ENCODE measurements at places on chromosomes 7 and 10.

- no peak for DNase-seq
These were observed 20.3 kb upstream of the PPIA start for GRCh38 chr7:44776211-44776610.

GRCh38 chr7:77420986-77421672 is 5.0 kb upstream of the GSAP start:
- no peak for DNase-seq

GRCh38 chr7:105707381-105707780 is 126.1 kb upstream of the EFCAB10 start:
- no peak for DNase-seq

GRCh38 chr7:30894009-30894408 is 17.6 kb upstream of the AQP1 start:
- no peak for DNase-seq

DNA sequence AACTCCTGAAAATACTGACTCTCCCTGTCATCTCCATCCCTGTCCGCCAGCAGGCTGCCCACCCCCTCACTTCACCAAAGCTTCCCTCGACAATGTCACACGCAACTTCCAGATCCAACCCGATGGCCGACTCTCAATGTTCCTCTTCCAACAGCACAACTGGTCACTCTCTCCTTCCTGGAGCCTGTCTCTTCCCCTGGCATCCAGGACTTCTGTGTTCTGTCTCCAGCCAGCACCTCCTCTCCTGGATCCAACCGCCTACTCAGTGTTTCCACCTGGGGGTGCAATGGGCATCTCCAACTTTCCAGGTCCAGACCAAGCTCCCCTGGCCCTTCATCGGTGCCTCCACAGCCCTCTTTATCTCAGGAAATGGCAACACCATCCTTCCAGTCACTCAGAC is 8.6 kb downstream of the CPA5 start:
- no peak for DNase-seq

DNA sequence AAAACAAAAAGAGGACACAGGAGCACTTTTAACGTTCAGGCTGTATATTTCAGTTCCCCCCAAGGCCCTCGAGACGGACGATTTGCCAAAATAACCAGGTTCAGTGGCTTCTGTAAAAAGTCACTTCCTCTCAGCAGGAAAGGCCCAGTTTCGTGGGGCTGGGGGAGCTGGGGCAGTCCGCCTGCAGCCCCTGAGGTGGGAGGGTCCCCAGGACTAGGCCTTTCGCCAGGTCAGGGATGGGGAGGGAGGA is 28.8 kb downstream of the WDR86 start:
- DNase-seq = no peak

DNA sequence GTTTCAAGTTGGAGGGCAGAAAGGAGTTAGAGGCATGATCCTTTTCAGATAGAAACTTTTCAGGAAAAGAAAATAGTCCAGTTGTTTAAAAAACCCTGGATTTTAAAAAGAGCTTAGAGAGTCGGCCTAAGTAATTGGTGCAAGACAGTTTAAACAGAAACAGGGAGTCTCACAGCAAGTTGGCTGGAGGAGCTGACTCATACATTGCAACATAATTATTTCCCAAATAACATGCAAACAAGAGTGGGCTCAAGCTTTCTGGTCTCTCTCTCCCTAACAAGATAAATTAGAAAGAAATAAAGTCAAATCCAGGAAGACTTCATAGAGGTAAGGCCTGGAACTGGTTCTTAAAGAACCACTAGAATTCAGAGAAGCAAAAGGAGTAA is 100.3 kb upstream of the AGBL3 start:
- DNase-seq = no peak

DNA sequence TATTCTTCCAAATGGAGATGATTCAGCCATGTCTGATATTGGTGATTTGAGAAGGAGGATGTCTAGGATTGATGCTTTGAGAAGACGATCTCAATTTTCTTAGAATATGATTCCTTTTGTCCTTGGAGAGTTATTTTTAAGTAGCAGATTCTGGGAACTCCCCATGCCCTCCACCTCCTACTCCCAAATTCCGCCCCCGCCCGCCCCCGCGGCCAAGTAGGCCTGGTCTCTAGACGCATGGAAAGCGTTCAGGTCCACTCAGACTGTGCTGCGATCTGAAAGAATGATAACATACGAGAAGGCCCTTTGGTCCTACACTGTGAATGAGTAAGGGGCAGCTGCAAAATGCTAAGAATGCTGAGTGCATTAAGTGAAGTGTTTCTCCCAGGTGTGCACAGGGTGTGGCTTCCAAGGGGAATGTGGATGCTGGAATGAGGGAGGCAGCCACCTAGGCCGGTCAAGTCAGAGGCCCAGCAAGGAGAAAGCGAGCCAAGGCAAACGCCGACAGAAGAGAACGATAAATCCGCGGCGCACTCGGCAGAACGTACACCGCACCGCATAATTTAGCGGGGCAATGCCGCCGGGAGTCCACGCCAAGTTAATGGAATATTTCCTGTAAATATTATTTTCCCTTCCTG is 142.3 kb downstream of the PRPF18 start:
- DNase-seq = no peak

DNA sequence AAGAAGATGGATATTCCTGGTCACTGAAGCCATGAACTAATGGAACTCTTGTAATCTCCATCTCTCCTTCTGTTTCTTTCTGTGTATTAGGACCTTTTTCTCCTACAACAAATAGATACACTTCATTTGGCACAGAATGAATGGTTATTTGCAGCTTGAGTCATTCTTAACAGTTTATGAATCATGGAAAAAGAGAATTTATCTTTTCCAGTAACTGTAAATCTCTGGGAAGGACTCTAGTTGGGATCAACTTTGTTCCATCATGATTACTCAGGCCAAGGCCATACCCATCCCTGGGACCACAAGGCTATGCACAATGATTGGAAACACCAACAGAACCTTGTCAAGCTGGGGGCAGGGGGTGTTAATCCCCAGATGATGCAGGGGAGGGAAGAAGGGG is 36.1 kb upstream of the MDFIC start:
- no peak for DNase-seq

- DNase-seq = no peak
These were observed 38.0 kb upstream of the EMX2 start for GRCh38 chr10:117504562-117504961.

DNA sequence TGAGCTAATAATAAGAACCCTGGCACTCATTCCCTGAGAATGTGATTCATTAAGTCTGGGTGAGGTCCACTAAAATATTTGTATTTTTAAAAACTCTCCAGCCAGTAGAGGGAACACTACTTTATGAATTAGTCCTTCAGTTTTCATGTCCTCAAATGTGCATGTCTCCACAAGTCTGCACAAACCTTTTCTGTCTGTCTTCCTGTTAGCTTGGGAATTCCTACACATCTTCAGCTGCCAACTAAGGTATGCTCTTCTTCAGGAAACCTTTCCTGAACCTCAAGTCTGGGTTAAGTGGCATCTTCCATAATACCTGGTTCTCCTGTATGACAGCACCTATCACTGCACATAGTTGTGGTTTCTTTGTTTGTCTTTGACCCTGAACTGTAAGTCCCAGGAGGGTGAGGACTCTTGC is 119.6 kb upstream of the MKX start:
- DNase-seq = no peak

DNA sequence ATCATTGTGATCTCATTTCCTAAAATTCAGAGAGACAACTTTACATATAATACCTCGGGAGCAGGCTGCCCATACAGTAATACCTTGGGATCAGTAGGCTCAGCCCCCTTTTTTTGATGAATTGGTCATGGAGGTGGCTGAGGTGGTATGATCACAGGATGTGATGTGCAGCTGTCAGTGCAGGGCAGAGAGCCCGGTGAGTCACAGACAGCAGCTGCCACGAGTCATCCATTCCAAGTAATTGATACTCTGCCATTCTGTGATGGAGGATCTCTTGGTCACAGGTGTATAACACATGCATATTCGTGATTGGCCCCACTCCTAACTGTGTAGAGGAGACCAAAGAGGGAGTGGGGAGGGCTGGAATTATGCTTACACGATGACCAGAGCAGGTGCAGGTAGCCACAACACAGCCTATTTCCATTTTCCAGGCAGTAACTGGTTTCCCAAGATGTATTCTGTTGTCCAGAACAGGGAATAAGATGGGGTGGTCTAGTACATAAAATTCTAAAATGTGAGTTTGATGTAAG is 14.1 kb downstream of the NRCAM start:
- DNase-seq = no peak

- DNase-seq = no peak
These were observed 25.1 kb downstream of the AQP1 start for GRCh38 chr7:30936650-30937245.

GRCh38 chr7:21352540-21353387 is 75.1 kb upstream of the SP4 start:
- no peak for DNase-seq

GRCh38 chr7:66905689-66906088 is 15.3 kb upstream of the TMEM248 start:
- DNase-seq = no peak

- DNase-seq = no peak
These were observed 30.1 kb downstream of the PSAP start for GRCh38 chr10:71820966-71821365.
